Peyer's patch (tissue), 4 donors: ENCODE measurements at places on chromosomes 5 and 9. TPM values are rescaled to one million over a fixed set of nuclear protein-coding genes. Genes with fewer than 3 reads are reported as not detected.
A peak's percentile ranks its signal among the peaks of the same experiment; 100 is the strongest.

The PCDHA9 gene
- total RNA-seq: not detected

GRCh38 chr5:136998854-136999357, 500.2 kb downstream of the SPOCK1 start:
- DNase-seq: no peak

GRCh38 chr9:2208465-2208864, 193.3 kb downstream of the SMARCA2 start:
- DNase-seq: no peak

GRCh38 chr5:33800241-33800950, 91.4 kb downstream of the ADAMTS12 start:
- DNase-seq: no peak

- no peak for DNase-seq
Measured at GRCh38 chr9:26677965-26678706, 214.5 kb downstream of the CAAP1 start.

GRCh38 chr5:147831465-147831864, at the start of gene SPINK1:
Gene SPINK1 (minus strand): TSS chr5:147831671. CDS start chr5:147831577, 94 bp downstream.
- DNase-seq: peak; percentile 60

GRCh38 chr5:142674531-142675469, 11.1 kb downstream of the FGF1 start:
- DNase-seq: no peak
